MCF 10A (cell line): ENCODE measurements at places on chromosomes 6 and 20. TPM values are rescaled to one million over a fixed set of nuclear protein-coding genes. Genes with fewer than 3 reads are reported as not detected.

DNA sequence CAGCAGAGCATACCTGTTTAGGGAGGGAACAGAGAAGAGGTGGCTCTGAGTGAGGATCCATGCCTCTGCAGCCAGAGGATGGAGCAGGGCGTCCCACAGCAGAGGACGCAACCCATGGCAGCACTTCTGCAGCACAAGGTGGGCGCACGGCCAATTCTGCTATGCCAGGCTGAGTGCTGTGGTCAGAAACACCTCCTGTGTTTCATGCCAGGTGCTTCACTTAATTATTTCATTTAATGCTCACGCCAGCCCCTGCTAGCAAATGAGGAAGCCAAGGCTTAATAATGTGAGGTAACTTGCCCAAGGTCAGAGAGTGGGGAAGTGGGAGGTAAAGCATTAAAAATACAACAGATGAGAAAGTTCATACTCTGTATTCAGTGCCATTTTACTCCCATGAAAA, 68.5 kb upstream of the PTGIS start:
- H3K4me3 ChIP-seq = no peak overlapping the region
- H3K36me3 ChIP-seq = peaks cover 85% of the 10 kb centered on the region
- no peak for DNase-seq
- H3K4me1 ChIP-seq = no peaks in the 10 kb centered on the region
- H3K27me3 ChIP-seq = no peaks in the 10 kb centered on the region
- H3K27ac ChIP-seq = no peak overlapping the region

The ZC2HC1B gene
- total RNA-seq = not detected in 2 replicates

GRCh38 chr6:45822246-45822812, 193.3 kb downstream of the CLIC5 start:
- no peaks in the 10 kb centered on the region for H3K27me3 ChIP-seq
- H3K4me1 ChIP-seq = no peaks in the 10 kb centered on the region
- H3K4me3 ChIP-seq = no peak overlapping the region
- no peak for DNase-seq
- no peak overlapping the region for H3K27ac ChIP-seq

The DOK5 gene
- total RNA-seq = not detected in 2 replicates

The CCDC170 gene
- total RNA-seq = not detected in 2 replicates

DNA sequence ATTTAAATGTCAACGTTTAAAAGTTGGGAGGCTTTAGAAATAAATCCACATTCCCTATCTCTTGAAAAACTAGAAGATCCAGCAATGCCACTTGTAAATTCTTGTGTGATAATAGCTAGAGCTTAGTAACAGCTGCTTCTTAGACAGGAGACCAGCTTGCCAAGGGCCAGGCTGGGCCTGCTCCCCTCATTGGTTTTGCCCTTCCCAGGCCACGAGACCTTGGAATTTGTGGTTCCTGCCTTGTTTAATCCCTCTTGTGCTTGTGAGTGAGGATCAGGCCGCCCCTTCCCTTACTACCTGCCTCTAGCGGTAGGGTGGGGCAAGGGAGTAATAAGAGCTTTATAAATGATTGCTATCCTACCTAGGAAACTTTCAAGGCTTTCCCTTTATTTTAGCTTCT, 363.5 kb downstream of the SYNE1 start:
- peaks cover 26% of the 10 kb centered on the region for H3K4me1 ChIP-seq
- peaks cover 19% of the 10 kb centered on the region for H3K36me3 ChIP-seq
- H3K27me3 ChIP-seq = no peaks in the 10 kb centered on the region
- peak overlapping the region; percentile 75 for H3K27ac ChIP-seq
- no peak overlapping the region for H3K4me3 ChIP-seq
- peak; percentile 29 for DNase-seq

The MYO6 gene
- 26.8 and 28.9 TPM in 2 replicates for total RNA-seq

GRCh38 chr6:112305795-112306564, 41.1 kb upstream of the RFPL4B start:
- no peaks in the 10 kb centered on the region for H3K36me3 ChIP-seq
- H3K27ac ChIP-seq = no peak overlapping the region
- H3K4me1 ChIP-seq = peaks cover 13% of the 10 kb centered on the region
- H3K27me3 ChIP-seq = no peaks in the 10 kb centered on the region
- H3K4me3 ChIP-seq = no peak overlapping the region
- no peak for DNase-seq

GRCh38 chr6:166588691-166589336, 2.3 kb upstream of the RAMACL start:
- DNase-seq = peak; percentile 38
- peaks cover 41% of the 10 kb centered on the region for H3K4me1 ChIP-seq
- no peak overlapping the region for H3K4me3 ChIP-seq
- peaks cover 30% of the 10 kb centered on the region for H3K36me3 ChIP-seq

The OR2J3 gene
- total RNA-seq = not detected in 2 replicates

DNA sequence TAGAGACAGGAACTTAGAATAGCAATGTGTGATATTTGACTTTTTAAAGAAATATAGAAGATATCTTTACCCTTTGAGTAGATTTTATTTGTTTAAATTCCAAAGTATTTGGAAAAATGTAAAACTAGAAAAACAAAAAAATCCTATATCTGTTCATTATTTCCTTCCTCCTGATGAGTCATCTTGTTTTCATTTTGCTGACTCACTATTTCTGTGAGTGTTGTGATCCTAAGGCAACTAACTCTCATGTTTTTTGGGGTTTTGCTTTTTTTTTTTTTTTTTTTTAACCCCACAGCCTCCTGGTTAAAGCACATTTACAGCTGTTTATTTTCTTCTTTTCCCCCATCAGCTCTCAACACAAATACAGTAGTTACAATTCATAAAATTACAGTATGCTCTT, 37.8 kb upstream of the THEMIS start:
- H3K4me3 ChIP-seq = no peak overlapping the region
- no peaks in the 10 kb centered on the region for H3K36me3 ChIP-seq
- H3K4me1 ChIP-seq = peaks cover 12% of the 10 kb centered on the region
- H3K27ac ChIP-seq = peak overlapping the region; percentile 77

- no peaks in the 10 kb centered on the region for H3K27me3 ChIP-seq
- no peak for DNase-seq
- H3K36me3 ChIP-seq = peaks cover 64% of the 10 kb centered on the region
- no peaks in the 10 kb centered on the region for H3K4me1 ChIP-seq
- H3K4me3 ChIP-seq = no peak overlapping the region
Measured at GRCh38 chr6:7219310-7219709, 93.7 kb downstream of the SSR1 start.

GRCh38 chr20:53157443-53158408, 185.6 kb downstream of the TSHZ2 start:
- H3K4me1 ChIP-seq = peaks cover 7% of the 10 kb centered on the region
- peak; percentile 54 for DNase-seq
- no peaks in the 10 kb centered on the region for H3K27me3 ChIP-seq
- H3K36me3 ChIP-seq = no peaks in the 10 kb centered on the region

DNA sequence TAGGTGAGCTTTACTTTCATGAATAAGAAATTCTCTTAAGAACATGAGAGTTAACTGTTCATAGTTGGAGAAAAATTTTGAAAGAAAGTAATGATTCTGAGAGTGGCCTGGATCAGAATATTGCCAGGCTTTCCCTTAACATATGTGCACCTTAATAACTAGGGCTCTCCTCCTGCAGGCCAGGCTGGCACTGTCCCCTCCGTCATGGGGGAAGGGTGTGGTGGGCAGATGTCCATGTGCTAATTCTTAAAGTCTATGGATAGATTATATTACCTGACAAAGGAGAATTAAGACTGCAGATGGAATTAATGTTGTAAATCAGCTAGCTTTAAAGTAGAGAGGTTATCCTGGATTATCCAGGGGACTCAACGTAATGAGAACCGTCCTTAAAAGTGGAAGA, 10.9 kb upstream of the KLHL32 start:
- no peak overlapping the region for H3K4me3 ChIP-seq
- no peak overlapping the region for H3K27ac ChIP-seq
- H3K4me1 ChIP-seq = no peaks in the 10 kb centered on the region
- no peaks in the 10 kb centered on the region for H3K36me3 ChIP-seq
- peaks cover 96% of the 10 kb centered on the region for H3K27me3 ChIP-seq
- no peak for DNase-seq

DNA sequence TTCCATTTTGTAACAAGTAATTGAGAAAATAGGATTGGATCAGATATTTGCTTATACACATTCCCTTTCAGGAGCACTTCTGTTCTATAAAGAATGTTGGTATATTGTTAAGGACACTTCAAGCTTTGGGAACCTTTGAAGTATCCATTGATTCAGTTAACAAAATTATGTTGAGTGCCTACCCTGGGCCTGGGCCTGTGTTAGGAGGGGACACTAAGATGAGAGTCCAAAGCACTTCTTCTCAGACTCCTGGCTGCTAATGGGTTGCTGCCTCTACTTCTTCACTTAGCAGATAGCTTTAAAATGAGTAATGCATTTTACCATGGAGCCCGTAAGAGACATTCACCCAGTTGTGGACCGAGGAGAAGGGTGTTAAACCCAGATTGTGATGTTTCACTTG, 40.3 kb downstream of the PTPN1 start:
- H3K4me3 ChIP-seq = no peak overlapping the region
- peaks cover 15% of the 10 kb centered on the region for H3K4me1 ChIP-seq
- peaks cover 21% of the 10 kb centered on the region for H3K36me3 ChIP-seq
- H3K27me3 ChIP-seq = no peaks in the 10 kb centered on the region
- no peak for DNase-seq

DNA sequence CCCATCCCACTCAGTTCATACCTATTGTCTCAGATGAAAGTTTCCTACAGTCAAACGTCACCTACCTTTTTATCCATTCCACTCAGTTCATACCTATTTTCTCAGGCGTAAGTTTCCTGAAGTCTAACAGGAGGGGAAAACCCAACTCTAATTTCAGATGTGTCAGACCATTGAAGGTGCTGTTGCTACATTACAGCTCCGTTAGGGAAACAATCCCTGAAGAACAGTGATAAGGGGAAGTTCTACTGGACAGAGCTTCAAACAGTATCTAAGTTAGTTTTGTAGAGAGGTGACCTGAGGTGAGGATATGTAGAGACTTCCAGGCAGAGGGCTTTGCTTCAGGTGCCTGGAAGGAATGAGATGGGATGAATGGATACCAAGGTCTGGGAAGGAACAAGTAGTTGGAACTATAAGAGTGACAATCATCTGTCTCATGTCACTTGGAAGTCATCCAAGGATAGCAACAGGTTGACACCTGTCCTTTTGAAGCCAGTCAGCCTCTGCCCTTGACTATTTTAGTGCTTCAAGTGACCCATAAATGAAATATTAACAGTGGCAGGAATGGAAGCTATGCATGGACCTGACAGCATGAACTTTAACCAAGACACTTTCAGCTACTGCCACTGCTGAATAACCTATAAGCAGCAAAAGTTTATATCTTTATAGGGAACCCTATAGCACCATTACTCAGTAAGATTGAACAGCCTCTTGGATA, 191.6 kb upstream of the MOCS1 start:
- no peaks in the 10 kb centered on the region for H3K36me3 ChIP-seq
- H3K4me1 ChIP-seq = no peaks in the 10 kb centered on the region
- DNase-seq = no peak
- no peak overlapping the region for H3K4me3 ChIP-seq
- no peaks in the 10 kb centered on the region for H3K27me3 ChIP-seq
- H3K27ac ChIP-seq = no peak overlapping the region

DNA sequence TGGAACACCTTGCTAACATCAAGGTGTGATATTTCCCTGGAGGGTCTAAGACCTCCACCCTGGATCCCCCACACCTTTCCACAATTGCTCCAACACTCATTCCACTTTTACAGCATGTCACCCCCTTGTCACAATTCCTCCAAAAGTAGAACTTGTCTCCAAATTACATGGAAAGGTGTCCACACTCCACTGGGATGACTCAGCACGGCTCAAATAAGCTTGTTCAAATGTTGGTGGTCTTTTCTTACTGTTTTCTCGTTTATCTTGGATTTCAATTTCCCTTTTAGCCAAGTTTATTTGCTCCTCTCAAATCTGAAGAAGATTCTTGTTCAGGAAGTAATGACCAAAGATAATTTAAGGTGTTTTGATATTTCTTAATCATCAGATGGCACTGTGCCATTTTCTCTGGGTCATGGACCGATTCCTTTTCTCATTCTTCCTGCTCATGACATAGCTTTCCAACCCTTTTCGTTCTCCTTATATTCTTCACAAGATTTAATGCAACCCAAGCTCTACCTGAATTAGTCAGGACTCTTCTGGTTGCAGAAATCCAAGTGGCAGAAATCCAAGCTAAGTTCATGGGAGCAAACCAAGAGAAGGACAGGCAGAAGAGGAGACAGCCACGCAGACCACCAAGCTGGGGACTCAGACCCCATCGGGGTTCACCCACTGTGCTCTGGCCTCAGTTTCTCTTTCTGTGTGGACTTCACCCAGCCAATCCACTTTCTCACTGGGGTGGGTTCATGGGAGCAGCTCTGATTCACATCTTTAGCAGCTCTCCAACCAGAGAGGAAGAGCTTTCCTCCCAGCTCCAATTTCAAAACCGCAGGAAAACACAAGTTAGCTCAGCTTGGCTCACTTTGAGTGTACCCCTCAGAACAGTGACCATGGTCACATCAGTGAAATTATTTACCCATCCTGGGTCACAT, 110.5 kb upstream of the CDYL start:
- DNase-seq = peak; percentile 40
- no peak overlapping the region for H3K4me3 ChIP-seq

The TP53RK gene
- 11.0 and 16.2 TPM in 2 replicates for total RNA-seq

The NUP153 gene
- total RNA-seq = 33.3 and 36.5 TPM in 2 replicates

DNA sequence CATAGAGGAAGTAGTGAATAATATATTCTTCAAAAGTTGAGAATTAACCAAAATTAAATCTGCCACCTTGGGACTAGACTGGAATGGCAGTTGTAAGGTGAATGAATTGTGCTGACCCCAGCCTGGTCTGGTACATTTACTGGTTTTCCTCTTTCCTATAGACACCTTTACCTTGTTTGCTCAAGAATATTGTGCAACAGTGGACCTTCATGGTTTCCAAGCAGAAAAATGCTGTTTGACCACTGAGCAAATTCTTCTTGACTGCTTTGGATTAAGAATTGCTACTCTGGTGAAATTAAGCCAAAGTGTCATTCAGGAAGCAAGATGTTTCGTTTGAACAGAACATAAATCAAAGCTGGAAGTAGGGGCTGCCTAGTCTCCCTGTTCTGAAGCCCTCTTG, 156.6 kb upstream of the TAB2 start:
- no peaks in the 10 kb centered on the region for H3K36me3 ChIP-seq
- H3K4me3 ChIP-seq = no peak overlapping the region
- DNase-seq = no peak
- H3K4me1 ChIP-seq = no peaks in the 10 kb centered on the region

DNA sequence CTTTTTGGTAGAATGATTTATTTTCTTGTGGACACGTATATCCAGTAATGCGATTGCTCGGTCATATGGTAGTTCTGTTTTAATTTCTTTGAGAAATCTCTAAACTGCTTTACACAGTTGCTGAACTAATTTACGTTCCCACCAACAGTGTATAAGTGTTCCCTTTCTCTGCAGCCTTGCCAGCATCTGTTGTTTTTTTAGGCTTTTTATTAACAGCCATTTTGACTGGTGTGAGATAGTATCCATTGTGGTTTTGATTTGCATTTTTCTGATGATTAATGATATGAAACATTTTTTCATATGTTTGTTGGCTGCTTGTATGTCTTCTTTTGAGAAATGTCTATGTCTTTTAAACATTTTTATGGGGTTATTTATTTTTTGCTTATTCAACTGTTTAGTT, 196.7 kb downstream of the MOXD1 start:
- no peaks in the 10 kb centered on the region for H3K27me3 ChIP-seq
- no peaks in the 10 kb centered on the region for H3K36me3 ChIP-seq
- H3K27ac ChIP-seq = no peak overlapping the region
- no peak overlapping the region for H3K4me3 ChIP-seq
